ENCODE measurements at places on chromosomes 3 and 15.

DNA sequence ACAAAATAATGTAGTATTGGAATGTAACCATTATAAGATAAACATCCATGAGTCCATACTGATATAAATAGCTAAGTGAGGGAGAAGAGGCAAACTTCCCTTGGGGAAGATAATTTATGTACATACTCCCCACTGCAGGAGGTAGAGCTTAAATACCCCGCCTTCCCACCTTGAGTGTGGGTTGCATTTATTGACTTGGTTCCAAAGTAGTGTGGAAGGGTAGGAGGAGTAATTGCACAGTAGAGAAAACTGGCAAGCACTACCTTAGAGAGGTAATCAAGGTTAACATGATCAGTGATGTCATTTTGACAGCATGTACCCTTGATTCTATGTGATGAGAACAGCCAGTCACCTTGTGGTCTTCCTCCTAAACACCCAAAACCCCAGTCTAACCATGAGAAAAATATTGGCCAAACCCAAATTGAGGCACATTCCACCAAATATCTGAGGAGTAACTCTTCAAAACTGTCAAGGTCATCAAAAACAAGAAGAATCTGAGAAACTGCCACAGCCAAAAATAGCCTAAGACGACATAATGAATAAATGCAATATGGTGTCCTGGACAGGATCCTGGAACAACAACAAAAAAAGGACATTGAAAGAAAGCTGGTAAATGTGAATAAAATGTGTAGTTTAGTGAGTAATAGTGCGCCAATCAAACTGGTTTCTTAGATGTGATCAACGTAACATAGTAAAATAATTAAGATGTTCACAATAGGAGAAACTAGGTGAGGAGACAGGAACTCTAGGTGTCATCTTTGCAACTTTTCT lies 774 bp upstream of the CNOT10 start:
- peak; percentile 9 for DNase-seq

- DNase-seq = no peak
Observed at GRCh38 chr15:66670762-66671580, 31.1 kb upstream of the SMAD6 start.

GRCh38 chr15:69225355-69226022 lies 65.1 kb downstream of the GLCE start:
- DNase-seq = peak; percentile 58

GRCh38 chr3:162670181-162670580 lies 1173.6 kb downstream of the OTOL1 start:
- no peak for DNase-seq

GRCh38 chr3:128081846-128082245 lies 29.6 kb downstream of the SEC61A1 start:
- peak; percentile 68 for DNase-seq

- no peak for DNase-seq
Observed at GRCh38 chr3:4505688-4506558, 12.8 kb downstream of the ITPR1 start.

DNA sequence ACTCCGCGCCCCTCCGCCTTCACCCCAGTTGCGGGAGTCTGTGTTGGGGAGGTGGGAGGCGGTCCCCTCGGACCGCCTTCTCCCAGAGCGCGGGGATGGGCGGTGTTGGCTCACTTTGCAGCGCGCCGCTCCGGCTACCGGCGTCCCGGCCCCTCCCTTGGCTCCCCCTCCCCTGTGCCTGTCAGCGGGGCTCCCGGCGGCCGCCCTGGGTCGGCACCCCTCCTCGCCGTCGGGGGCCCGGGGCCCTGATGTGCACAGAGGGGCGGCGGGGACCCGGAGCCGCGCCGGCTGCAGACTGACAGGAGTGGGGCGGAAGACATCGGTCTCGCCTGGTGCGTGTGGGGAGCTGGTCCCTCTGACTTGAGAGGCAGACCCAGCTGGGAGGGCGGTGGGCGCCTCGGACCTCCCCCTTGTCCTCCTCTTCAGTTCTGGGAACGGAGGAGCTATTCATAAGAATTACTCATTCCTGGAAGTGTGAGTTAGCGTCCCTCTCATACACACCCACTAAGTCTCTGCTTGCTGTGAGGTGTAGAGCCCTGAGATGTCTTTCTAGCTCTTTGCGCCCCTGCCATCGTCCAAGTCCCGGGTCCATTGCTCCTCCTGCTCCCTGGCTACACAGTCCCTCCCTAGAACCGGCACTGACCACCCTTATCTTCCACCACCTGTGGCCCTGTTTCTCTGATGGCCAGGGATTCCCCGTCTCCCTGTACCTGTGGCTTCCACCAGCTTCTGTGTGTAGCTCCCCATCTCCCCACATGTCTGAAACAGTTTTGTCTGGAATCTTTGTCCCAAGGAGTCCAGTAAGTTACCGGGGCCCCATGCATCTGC lies 42.3 kb upstream of the ROPN1 start:
- no peak for DNase-seq

DNA sequence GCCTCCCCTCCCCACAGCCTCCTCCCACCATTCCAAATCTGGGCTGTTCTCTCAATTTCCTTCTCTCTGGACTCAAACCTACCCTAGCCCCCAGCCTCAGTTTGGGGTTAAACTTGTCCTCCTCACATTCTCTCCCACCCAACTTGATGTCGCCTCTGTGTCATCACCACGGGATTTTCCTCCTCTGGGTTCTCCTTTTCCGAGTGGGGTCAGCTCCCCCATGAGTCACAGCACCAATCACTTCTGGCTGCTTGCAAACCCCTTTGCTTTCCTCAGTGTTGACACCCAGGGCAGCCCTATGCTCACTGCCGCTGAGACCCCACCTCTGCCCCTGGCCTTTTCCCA lies 451 bp downstream of the CCR5AS start:
- DNase-seq = no peak

DNA sequence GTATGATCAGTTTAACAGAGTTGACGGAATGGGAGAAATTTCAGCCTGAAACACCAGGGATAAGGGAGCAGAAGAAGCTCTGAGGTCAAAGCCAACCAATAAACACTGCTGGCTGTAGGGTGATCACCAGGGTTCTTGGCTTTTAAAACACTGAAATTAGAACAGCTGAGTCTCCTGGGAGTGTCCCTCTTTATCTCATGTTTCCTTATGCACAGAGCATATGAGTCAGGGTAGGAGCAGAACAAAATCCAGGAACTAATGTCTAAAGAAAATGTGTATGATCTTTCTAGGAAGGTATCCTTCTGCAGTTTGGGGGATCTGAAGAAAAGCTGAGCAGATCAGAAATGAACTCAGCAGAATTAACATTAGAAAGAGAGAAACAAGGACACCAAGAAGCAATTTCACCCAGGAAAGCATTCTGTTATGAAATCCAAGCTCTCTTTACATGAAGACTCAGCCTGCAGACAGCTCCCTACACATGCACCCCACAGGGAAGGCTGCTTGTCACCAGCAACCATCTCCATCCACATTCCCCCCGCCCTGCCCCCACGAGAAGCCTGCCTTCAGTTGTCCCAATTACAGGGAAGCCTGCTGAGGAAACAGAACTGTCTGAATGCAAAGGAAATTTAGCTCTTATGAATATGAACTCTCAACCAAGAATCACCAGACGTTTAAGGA lies 469.7 kb downstream of the PDCD6IP start:
- DNase-seq = peak; percentile 5

DNA sequence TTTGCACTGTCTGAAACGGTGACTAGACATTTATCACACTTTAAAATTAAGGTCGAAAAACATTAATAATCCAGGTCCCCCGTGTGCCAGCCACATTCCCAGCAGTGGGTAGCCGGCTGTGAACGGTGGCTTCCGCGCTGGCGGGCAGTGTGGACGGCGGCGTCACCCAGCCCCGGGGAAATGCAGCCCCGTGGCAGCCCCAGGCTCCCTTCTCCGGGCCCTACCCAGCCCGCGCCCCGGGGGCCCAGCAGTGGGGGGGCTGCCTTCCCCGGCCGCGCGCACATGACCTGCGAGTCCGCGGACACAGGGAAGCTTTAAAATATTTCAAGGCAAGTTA lies 25.3 kb downstream of the GABRA5 start:
- no peak for DNase-seq

DNA sequence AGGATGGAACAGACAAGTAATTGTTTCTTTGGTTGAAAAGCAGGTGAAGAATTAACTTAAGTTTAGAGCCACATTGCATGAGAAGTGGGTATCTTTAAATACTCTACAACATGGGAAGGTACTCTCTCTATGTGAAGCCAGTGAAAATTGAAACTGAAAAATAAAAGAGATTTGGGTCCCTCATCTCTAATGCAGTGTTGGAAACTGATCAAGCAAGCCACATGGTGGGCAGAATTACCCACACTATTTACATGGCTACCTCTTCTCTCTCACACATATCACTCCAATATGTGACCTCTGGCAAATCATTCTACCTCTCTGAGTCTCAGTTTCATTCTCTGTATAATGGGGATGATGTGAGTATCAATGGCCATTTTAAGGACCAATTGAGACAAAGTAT lies 339.0 kb downstream of the IL5RA start:
- DNase-seq = no peak

- DNase-seq = no peak
Observed at GRCh38 chr3:59467476-59467875, 417.7 kb upstream of the CFAP20DC start.

DNA sequence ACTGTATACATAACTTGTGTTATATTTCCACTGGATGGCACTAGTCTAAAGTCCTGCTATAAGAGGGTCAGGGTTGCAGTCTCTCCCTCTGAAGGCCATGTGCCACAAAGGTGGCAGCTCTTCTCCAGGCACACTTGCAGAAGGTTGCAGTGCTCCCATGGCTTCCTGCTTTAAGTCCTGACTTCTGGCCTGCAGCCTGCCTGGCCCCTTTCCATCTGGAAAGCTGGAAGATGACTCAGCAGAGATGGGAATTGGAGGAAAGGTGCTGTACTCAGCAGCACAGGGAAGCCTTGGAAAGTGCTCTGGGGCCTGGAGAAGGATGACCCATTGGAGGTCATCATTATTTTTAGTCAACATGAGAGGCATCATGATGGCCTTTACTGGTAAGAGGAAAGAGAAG lies 40.9 kb upstream of the MRPL3 start:
- peak; percentile 58 for DNase-seq

- DNase-seq = no peak
Observed at GRCh38 chr3:64566859-64567258, 120.9 kb downstream of the ADAMTS9 start.

DNA sequence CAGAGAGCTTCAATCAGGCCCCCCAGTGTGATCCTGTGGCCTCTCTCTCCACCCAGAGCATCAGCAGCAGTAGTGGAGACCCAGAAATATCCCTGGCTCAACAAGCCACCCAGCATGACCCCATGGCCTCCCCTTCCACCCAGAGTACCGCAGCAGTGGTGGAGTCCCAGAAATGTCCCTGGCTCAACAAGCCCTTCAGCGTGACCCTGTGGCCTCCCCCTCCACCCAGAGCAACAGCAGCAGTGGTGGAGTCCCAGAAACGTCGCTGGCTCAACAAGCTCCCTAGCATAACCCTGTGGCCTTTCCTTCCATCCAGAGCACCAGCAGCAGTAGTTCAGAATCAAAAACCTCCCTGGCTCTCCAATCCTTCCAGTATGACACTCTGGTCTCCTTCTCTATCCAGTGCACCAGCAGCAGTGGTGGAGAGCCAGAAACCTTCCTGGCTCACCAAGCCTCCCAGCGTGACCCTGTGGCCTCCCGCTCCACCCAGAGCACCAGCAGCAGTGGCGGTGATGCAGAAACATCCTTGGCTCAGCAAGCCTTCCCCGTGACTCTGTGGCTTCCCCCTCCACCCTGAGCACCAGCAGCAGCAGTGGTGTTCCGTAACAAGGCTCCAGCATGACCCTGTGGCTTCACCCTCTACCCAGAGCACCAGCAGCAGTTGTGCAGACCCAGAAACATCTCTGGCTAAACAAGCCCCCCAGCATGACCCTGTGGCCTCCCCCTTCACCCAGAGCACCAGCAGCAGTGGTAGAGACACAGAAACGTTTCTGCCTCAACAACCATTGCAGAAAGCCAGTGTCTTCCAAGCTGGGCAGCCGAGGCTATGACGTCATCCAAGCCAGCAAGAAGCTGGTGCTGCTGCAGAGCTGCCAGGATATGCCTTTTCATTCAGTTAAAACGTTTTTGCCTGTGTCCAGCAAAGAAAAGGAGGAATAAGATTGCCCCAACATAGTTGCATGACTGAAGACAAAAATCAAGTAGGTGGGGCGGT lies 61.3 kb upstream of the TAMM41 start:
- DNase-seq = peak; percentile 10

DNA sequence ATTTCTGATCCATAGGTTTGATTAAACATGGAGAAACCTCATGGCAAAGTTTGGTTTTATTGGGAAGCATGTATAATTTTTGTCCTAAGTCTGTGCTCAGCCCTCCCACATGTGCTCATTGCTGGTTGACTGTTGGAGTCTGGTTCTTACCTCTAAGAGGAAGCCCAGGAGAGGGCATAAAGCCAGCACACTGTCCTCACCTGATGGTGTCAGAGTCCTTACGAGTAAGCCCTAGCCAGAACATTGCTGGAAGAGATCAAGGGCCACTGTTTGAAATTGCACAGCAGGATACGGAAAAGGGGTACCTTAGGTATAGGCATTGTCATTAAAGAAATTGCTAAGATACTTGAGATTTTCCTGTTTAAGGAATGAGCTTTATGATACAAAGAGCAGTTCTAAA lies 21.3 kb downstream of the MLH1 start:
- no peak for DNase-seq

DNA sequence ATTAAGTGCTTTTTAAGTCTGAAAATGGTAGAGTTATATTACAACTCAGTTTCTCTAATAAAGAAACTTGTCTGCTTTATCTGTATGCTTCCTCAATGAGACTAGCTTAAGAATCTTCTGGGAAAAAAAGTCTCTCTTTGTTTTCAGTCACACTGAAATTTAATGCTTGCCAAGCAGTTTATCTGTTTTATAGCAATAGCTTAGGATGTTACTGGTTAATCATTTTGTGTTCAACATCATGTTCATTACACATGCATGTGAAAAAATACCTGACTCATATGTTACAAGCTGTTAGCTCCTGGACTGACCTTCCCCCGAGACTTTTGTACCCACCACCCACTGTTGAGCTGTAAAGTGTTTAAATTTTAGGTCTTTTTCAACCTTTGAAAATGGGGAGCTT lies 706.2 kb upstream of the CBLB start:
- DNase-seq = no peak

DNA sequence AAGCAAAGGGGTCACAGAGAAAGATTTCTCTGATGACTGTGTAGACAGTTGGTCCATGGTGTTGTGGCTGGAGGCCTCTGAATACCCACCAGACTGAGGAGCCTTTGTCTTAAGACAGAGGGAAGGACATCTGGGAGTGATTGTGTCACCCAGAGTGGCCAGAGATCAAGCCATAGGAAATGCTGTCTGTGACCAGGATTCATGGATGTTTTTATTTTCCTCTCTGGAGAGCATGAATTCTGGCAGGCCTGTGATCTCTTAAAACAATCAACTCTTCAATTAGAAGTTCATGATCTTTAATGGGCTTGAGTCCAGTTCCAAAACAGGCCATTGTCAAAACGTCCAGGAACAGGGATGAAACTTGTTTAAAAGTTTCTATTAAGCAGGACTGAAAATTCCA lies 198.9 kb upstream of the CTDSPL start:
- no peak for DNase-seq
